Esophagus muscularis mucosa (tissue), 4 donors: ENCODE measurements at places on chromosomes 16 and 17.
A peak's percentile ranks its signal among the peaks of the same experiment; 100 is the strongest.

GRCh38 chr17:39701012-39701783 is 1.3 kb downstream of the ERBB2 start:
- DNase-seq, result no peak

DNA sequence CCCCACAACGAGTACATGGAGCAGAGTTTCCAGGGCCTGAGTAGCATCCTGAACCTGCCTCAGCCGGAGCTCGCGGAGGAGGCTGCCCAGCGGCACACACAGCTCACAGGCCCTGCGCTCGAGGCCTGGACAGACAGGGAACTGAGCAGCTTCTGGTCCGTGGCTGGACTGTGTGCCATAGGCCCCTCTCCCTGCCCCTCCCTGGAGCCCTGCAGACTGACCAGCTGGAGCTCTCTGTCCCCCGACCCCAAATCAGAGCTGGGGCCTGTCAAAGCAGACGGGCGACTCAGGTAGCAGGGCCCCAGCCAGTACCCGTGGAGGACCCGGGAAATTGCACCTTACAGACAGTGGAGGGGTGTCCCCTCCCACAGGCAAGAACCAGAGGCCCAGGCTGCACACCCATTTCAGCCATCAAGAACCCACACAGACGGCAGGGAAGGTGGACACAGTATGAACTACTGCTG is 13.0 kb downstream of the MRPL27 start:
- DNase-seq, result no peak

DNA sequence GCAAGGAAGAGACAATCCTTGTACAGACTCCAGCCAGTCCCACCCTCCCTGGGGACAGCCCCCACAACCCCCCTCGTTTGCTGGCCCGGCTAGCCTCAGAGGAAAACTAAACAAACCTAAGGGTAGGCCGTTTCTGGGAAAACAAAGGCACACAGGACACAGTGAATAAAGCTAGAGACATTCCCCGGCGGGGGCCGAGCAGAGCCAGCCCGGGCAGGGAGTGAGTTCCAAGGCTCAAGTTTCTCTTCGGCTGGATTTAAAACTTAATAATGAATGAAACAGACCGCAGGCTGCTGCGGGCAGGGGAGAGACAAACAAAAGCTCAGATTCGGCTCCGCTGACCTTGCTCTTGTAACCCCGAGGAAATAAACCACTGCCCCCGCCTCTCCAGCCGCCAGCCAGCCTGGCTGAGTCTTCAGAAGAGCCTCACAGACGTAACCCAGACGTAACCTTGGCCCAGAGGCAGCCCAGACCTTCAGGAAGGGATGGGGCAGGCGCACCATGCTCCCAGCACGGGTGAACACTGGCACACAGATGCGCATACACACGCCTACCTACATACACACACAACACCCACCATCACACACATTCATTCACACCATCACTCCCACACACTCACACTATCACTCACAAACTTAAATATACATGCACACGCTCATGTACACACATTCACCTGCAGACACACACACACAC is 216.0 kb downstream of the ZNF423 start:
- DNase-seq, result no peak

DNA sequence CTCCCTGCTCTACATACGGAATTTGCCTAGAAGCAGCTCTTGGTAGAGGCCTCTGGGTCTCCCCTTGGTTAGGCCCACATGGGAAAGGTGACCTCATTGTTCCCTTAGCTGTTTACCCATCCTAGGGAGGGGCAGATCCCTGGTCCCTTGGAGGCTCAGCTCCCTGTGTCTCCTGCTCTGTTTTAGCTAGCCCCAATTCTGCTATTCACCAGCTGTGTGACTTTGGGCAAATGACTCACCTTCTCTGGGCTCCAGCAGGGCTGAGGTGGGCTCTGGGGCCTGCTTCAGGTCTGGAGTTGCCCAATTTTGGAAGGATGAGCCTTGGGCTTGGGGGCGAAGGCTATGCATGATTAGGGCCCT is 3.9 kb downstream of the ABCC3 start:
- no peak for DNase-seq

- DNase-seq, result peak; percentile 94
These were observed 72.6 kb downstream of the CLEC16A start for GRCh38 chr16:11016993-11017392.

- DNase-seq, result no peak
These were observed 14.1 kb downstream of the DHRS7B start for GRCh38 chr17:21140911-21141310.

DNA sequence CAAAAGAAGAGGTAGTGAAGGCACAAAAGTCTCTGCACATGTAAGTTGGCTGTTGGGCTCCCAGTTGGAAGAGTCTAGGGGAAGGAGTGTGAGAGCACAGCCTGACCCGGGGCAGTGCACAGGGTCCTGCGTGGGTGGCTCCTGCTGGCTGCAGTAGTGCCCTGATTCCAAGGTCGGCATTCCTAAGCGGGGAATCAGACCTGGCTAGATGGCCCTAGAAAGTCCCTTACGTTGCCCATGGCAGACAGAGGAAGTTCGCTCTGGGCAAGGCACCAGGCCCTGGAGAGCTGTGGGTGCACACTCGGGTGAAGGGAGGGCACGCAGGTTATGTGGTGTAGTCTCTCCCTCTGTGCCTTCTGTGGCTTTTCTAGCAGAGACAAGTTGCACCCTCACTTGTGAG is 22.8 kb upstream of the SLC5A11 start:
- DNase-seq, result no peak

DNA sequence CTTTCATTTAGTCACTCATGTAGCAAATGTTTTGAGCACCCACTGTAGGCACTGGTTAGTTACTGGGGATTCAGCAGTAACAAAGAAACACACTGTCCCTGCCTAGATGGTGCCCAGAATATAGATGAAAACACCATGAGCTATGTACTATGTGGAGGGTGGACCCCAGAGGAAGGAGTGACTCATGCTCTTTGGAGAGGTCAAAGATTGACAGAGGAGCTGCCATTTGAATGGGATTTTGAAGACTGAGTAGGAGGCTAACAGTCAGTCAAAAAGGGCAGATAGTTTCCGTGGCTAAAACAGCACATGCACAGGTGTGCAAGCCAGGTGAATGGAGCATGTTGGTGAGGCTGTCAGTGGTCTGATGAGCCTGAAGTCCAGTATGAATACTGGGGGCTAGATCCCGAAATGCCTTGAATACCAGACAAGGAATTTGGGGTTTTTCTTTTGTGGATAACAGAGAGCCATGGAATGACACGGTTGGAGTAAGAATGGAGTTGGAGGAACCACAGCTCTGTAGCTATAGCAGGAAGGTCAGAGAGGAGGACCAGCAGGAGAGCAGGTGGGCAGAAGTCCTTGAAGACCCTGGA is 6.1 kb downstream of the IL21R start:
- peak; percentile 42 for DNase-seq

GRCh38 chr16:70768203-70768580 is 32.8 kb downstream of the VAC14 start:
- no peak for DNase-seq

- DNase-seq, result no peak
These were observed 57.5 kb downstream of the IRF8 start for GRCh38 chr16:85956426-85956825.

- no peak for DNase-seq
These were observed 2103.1 kb downstream of the TP53TG3F start for GRCh38 chr16:35562471-35562870.

- DNase-seq, result no peak
These were observed 17.2 kb downstream of the TMEM114 start for GRCh38 chr16:8572919-8573724.

DNA sequence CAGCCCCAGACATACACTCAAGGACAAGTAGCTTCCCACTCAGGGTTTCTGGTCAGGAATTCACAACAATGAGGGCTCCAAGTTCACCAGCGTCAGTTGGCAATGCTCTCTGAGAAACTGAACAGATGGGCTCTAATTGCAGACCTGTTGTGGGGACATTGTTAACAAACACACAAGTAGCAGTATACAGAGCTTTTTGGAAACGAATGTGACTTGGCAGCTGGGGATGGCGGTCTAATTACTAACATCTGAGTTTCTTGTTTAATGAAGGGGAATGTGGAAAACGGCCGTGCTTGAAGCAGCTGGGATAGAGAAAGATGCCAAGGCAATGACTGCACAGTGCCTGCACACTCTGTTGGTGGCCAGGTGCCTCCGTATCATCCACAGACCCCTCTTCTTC is 316.1 kb upstream of the IRX3 start:
- no peak for DNase-seq

GRCh38 chr17:43772877-43773648 is 5.7 kb downstream of the DUSP3 start:
- DNase-seq, result no peak

- DNase-seq, result no peak
These were observed 175.9 kb upstream of the SALL1 start for GRCh38 chr16:51327001-51327400.

GRCh38 chr17:6903326-6903900 is 71.9 kb upstream of the TEKT1 start:
- no peak for DNase-seq

DNA sequence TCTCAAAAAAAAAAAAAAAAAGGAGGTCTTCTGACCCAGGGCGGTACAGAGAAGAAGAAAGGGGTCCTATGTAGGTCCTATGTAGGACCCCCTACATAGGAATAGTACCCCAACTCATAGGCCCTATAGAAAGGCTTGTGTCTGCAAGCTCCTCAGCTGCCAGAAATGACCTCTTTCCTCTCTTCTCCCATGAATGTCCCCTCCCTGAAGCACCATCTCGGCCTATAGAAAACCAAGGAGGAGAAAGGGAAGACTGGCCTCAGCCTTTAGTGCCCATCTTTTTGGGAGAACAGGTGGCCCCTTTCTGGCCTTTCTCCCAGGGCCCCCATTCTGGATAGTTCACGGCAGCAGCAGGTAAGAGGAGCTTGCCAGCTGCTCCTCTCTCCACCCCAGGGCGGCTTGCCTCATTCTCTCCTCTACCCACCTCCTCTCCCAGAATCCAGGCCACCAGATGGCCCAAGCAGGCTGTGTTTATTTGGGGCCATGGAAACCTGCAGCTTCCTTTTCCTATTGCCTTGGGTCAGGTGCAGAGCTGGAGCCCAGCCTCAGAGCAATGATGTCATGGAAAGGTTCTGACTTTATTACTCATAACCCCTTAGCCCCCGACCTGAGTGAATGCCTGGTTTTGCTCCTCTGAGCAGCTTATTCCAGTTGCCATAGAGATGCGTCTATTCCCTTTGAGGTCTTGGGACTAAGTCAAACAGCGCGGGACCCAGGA is 1.6 kb upstream of the MRPL58 start:
- DNase-seq, result no peak

DNA sequence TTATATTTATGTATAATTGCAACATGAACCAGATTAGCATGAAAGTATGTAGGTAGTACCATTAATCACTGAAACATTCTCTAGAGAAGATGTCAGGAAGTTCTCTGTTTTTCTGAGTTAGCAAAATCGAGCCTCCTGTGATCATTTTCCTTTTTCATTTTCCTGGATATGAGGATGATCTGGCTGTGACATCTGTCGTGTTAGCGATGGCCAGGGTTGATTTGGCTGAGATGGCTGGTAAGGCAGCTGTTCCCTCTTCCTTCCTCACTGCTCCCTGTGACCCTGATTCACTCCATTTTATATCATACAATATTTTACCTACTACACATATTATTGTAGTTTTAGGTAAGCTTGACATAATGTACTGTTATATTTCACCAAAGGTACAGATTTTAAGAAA is 10.3 kb downstream of the CNTNAP4 start:
- DNase-seq, result no peak

- no peak for DNase-seq
These were observed 12.1 kb upstream of the CYB5B start for GRCh38 chr16:69412287-69412686.

DNA sequence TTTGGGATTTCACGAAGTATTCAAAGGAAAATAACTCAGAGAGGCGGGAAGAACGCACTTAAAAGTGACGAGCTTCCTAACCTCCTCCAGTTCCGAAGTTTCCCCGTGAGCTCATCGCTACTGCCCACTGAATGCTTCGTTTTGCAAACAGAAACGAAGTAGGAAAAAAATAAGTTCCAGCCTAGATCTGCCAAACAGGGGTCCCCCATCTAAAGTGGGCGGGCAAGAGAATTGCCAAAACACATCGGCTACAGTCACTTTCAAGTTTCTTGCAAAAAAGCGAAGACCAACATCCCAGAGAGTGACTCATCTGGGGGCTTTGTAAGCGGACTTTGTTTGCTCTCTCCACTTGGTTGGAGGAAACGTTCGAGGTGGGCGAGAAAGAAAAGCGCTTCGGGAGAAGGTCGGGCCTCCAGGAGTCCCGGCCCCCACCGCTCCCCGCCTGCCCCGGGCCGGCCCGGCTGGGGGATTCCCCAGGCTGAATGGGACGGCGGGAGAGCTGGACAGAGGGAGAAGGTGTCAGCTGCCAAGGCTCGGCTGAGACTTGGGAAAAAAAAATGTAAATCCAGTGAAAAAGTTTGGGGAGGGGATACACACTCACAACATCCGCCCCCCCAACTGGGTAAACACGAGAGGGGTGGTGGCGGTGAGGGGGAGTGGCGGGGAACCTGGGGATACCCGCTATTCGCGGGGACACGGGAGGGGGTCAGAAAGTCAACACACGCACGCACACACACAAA is 1.0 kb downstream of the VEZF1 start:
- DNase-seq, result no peak

- DNase-seq, result no peak
These were observed 20.2 kb downstream of the HIGD1B start for GRCh38 chr17:44867841-44868240.

DNA sequence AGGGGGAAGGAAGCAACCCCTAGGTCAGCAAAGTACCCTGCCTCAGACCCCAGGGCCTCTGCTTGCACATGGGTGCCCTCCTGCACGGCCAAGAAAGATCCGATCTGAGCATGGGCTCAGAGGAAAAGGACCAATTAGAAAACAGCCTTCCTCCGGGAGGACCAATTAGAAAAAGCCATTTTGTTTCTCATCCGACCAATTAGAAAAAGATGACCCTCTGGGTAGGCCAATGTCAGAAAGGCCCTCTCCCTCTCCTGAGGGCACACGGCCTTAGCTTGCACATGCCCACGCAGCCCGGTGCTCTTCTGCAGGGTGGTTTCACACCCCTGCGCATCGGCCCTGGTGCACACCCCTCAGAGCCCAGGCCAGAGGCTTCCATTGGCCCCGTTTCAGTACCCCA is 5.1 kb upstream of the CISD3 start:
- DNase-seq, result no peak

GRCh38 chr16:56329887-56330286 is 95.5 kb downstream of the AMFR start:
- no peak for DNase-seq

GRCh38 chr16:57070424-57070823 is 22.0 kb upstream of the CPNE2 start:
- DNase-seq, result no peak
